ENCODE measurements at places on chromosomes 11 and 22. TPM values are rescaled to one million over a fixed set of nuclear protein-coding genes. Genes with fewer than 3 reads are reported as not detected.

Gene MOGAT2
- total RNA-seq, result not detected

Gene MCHR1
- not detected for total RNA-seq

Gene ANGPTL5
- total RNA-seq, result not detected

DNA sequence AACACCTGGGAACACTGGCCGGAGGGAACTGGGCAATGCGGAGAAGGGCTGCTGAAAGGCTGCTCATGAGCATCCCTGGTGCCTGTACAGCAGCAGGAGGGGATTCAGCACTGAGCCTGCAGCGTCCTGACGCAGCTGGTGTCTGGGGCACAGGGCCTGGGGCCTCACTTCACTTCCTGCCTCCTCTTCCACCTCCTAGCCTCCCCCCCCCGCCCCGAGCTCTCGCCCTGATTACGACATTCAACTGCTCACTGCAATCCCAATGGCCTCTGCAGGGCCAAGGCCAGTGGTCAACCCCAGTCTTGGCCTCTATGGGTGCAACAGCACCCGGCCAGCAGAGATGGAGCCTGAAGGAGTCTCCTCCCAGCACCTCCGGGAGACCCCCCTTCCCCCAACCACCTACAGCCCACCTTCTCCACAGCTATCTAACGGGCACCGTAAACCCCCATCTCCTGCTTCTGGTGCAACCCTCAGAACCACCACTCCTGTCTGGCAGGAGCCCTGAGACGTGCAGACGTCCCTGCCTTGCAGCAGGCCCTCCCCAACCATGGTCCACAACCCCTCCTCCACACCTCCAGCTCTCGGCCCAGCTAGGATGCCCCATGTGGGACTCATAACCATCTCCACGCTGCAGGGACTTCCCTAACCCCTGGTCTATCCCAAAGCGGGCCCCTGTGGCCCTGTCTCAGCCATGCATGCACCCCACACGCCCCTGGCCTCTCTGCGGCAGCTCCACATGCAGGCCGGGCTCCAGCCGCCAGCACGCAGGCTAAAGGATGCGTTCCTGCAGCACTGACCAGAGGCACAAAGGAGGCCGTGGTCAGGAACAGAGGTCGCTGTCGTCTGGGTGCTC lies 38.2 kb downstream of the BRD1 start:
- peak; percentile 72 for DNase-seq

DNA sequence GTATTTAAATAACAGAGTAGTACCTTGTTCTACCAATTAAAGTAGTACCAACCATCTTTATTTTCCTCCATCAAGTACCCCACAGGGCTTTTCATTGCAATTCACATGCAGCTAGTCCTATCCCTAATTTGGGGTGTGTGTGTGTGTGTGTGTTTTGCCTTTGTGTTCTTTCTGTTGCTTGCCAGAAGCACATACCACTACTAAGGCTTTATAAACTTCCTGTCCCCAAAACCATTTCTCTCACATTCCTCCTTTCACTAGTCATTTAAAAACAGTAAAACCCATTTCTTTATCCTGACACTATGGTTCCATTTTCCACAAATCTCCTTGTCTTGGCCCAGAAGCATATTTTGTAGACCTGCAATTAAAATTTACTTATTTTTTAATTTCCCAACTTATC lies 54.6 kb downstream of the SLC36A4 start:
- DNase-seq, result no peak
